ENCODE measurements at places on chromosomes 7 and 10.

DNA sequence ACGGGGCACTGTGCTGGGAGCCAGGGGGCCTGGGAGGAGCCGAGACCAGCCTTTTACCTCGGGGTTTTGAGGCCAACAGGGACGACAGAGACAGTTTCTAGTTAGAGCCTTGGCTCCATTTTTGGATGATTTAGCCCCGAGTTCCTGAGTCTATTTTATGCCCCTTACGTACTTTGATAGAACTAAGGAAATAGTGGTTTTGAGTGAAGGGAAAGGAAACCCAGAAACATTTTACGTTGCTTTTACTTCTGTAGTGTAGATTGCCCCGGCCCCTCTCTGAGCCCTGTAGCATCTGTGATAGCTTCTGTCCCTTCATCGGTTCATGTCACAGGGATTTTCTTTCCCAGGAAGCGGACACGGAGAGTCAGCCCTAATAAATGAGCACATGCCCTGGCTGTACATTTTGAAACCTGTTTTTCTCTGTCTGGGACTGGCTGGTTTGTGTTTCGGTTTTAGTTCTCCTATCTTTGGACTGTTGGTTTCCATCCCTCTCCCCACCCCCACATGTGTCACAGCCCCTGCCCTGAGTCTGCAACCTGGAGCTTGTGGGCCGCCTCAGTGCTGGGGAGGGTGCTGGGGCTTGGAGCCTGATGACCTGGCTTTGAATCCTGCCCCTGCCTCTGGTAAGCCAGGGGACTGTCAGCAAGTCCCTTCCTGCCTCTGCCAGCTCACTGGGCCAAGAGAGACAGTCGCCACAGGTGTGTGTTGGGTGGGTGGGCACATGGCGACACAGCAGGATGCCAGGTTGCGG lies 6.9 kb upstream of the ORAI2 start:
- DNase-seq: no peak

DNA sequence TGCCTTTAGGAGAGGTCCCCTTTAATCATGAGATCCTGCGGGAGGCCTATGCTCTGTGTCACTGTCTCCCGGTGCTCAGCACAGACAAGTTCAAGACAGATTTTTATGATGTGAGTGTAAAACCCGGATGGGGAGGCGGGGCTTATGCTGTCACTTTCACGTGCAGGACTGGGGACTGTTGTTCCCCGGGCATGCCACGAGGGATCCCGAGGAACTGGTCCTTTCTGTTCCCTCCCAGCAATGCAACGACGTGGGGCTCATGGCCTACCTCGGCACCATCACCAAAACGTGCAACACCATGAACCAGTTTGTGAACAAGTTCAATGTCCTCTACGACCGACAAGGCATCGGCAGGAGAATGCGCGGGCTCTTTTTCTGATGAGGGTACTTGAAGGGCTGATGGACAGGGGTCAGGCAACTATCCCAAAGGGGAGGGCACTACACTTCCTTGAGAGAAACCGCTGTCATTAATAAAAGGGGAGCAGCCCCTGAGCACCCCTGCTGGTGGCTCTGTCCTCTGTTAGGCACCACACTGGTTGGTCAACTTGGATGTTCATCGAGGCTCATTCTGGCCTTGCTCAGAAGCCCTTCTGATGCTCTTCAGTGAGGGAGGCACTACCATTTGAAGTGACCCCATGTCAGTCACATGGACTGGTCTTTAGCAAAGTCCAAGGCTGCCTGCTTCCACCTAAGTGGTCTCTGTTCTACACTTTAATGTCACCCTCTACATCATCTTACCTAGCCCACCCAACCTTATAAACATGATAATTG lies 2.8 kb downstream of the COPS6 start:
- no peak for DNase-seq

GRCh38 chr7:141263508-141263907 lies 189.6 kb downstream of the TMEM178B start:
- DNase-seq: no peak

- DNase-seq: no peak
Observed at GRCh38 chr7:132280335-132280734, 295.9 kb downstream of the PLXNA4 start.

GRCh38 chr10:132945894-132946255 lies 3.5 kb upstream of the CFAP46 start:
- no peak for DNase-seq

GRCh38 chr10:6254201-6254600 lies 51.5 kb downstream of the PFKFB3 start:
- DNase-seq: no peak

- no peak for DNase-seq
Observed at GRCh38 chr7:8443576-8444467, 10.4 kb downstream of the NXPH1 start.

- no peak for DNase-seq
Observed at GRCh38 chr10:57186201-57186600, 825.1 kb upstream of the ZWINT start.

- no peak for DNase-seq
Observed at GRCh38 chr7:68627247-68627864, 970.9 kb upstream of the AUTS2 start.

DNA sequence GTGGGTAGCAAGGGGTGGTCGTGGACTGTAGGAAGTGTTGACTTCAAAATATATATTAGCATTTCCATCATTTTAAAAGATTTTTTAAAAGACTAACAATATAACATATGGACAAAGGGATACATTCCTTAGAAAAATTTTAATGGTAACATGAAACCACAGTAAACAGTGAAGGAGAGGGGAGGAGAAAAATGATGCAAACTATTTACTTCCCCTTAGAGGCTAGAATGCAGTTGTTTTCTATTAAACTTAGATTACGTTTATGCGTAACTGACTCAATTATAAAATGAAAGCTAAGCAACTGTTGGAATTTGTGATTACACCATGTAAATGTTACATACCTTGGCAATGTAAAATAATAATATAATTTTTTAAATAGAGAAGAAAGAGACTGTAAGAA lies 41.3 kb downstream of the CALD1 start:
- no peak for DNase-seq

- no peak for DNase-seq
Observed at GRCh38 chr10:33681595-33681994, 347.1 kb upstream of the NRP1 start.

GRCh38 chr10:44233561-44234482 lies 151.1 kb downstream of the CXCL12 start:
- no peak for DNase-seq

GRCh38 chr7:76300166-76300731 lies 2.2 kb upstream of the HSPB1 start:
- DNase-seq: no peak

DNA sequence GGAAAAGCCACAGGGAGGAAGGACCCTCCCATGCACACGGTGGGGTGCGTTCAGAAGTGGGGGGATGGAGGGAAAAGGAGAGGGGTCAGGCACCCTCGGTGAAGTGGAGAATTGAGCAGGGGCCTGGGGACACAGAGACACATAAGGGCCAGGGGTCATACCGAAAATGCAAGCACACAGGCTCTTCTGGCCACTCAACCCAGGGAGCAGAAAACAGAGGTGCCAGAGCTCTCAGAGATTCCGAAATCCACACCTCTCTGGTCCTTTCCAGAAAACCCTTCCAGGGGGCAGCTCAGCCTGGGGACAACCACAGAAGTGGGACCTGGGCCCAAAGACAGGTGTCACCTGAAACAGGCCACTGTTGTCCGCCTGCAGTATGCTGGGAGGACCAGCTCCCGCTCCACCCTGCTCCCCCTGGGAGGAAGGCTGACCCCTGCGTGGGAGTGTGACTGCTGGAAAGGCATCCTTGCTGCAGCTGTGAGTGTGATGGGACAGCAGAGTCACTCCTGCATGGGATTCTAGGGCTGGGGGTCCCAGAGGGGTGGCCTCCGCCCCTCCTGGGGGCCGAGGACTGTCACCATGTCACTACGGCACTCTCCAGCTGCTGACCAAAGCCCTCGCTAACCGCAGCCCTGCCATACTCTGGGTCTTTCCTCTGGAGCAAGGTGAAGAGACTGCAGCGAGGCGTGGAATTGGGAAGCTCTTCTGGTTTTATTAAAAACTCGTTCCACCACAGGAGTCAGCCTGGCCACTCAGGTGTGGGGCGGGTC lies 63.1 kb downstream of the TMEM209 start:
- no peak for DNase-seq

- no peak for DNase-seq
Observed at GRCh38 chr7:69717221-69717620, 118.9 kb downstream of the AUTS2 start.

GRCh38 chr7:91492317-91492716 lies 228.1 kb downstream of the FZD1 start:
- no peak for DNase-seq

- DNase-seq: no peak
Observed at GRCh38 chr7:42734568-42734967, 177.3 kb downstream of the C7orf25 start.

GRCh38 chr10:46552526-46553237 lies 3.8 kb downstream of the GPRIN2 start:
- no peak for DNase-seq

GRCh38 chr7:93578762-93579161 lies 4.2 kb upstream of the CALCR start:
- no peak for DNase-seq

- no peak for DNase-seq
Observed at GRCh38 chr7:56219017-56219416, 102.8 kb upstream of the NUPR2 start.

GRCh38 chr7:19762631-19763030 lies 10.8 kb downstream of the TMEM196 start:
- no peak for DNase-seq
